ENCODE measurements at places on chromosomes 7 and 10.
A peak's percentile ranks its signal among the peaks of the same experiment; 100 is the strongest.

DNA sequence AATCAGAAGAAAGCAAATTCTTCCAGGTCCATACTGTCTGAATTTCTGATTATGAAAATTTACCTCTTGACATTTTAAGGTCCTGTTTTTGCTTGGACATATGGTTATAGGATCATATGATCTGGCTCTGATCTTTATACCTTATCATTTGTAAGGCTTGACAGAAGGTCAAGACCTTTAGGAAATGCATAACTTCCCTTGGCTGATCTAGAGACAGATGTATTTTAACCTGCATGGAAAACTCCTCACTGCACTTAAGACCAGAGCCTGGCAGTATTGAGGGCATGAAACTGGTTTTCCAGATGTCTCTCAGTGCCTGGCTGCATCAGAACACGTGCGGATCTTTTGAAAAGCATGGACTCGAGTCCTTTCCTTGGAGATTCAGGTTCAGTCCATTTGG, 55.9 kb downstream of the TRRAP start:
- no peaks in the 10 kb centered on the region for H3K27me3 ChIP-seq
- DNase-seq, result no peak
- no peak overlapping the region for H3K27ac ChIP-seq
- no peak overlapping the region for H3K4me3 ChIP-seq

- H3K4me3 ChIP-seq, result peak overlapping the region; percentile 31
- peaks cover 26% of the 10 kb centered on the region for H3K27me3 ChIP-seq
- H3K27ac ChIP-seq, result peak overlapping the region; percentile 79
- no peak for DNase-seq
- H3K4me1 ChIP-seq, result peaks cover 43% of the 10 kb centered on the region
- no peaks in the 10 kb centered on the region for H3K36me3 ChIP-seq
Observed at GRCh38 chr7:66629222-66630062, 761 bp downstream of the KCTD7 start.

GRCh38 chr7:28130277-28130676, 50.3 kb downstream of the JAZF1 start:
- no peaks in the 10 kb centered on the region for H3K27me3 ChIP-seq
- peaks cover 3% of the 10 kb centered on the region for H3K36me3 ChIP-seq
- peaks cover 13% of the 10 kb centered on the region for H3K4me1 ChIP-seq
- H3K4me3 ChIP-seq, result no peak overlapping the region

- H3K27ac ChIP-seq, result no peak overlapping the region
- DNase-seq, result no peak
- no peak overlapping the region for H3K4me3 ChIP-seq
- no peaks in the 10 kb centered on the region for H3K27me3 ChIP-seq
- no peaks in the 10 kb centered on the region for H3K36me3 ChIP-seq
Observed at GRCh38 chr10:30373596-30374327, 24.7 kb upstream of the MTPAP start.

DNA sequence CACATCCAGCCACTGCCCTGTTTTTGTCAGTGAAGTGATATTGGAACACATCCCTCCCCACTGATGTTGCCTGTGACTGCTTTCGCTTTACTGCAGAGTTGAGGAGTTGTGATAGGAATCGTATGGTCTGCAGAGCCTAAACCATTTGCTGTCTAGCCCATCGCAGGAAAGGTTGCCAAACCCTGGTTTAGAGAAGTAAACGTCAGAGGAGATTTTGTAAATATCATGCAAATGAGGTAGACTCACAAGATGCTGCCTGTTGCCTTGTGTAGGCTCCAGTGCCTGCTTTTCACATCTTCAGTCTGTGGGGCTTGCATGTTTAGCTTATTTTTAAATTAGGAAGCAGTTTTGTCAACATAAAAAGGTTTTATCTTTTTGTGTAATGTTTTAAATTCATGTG, 107.1 kb downstream of the TRRAP start:
- H3K36me3 ChIP-seq, result peaks cover 100% of the 10 kb centered on the region
- no peak overlapping the region for H3K4me3 ChIP-seq
- DNase-seq, result peak; percentile 6
- no peaks in the 10 kb centered on the region for H3K27me3 ChIP-seq

- peaks cover 20% of the 10 kb centered on the region for H3K36me3 ChIP-seq
- peak overlapping the region; percentile 15 for H3K27ac ChIP-seq
- peak overlapping the region; percentile 42 for H3K4me3 ChIP-seq
Observed at GRCh38 chr10:110225441-110225755, 18.0 kb downstream of the MXI1 start.

DNA sequence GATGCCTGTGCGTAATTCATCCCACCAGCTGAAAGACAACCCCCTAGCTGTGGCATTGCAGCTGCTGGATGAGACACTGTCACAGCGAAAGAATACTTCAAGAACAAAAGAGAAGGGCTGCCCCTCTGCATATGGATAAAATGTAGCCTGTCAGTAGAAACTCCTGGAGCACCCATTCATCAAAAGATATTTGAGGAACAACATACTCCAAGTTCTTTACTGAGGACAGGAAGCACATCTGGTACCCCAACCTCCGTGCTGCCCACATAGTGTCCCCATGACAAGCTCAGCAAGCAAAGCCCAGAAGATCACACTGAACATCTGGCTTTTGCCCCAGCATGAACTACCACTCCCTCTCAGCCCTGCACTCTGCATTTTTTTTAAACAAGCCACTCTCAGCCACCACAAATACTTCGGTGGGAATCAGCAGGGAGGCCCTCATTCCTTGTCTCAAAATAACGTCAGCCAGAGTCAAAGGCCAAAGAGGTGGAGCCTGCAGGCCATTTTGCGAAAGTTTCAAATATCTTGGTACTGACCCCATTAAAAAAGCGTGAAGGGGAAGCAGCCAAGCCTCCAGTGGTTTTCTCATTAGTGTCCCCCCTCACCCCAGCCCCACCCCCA, 1.7 kb downstream of the CREB3L2 start:
- no peaks in the 10 kb centered on the region for H3K27me3 ChIP-seq
- no peak for DNase-seq
- no peaks in the 10 kb centered on the region for H3K36me3 ChIP-seq
- no peak overlapping the region for H3K27ac ChIP-seq
- H3K4me1 ChIP-seq, result peaks cover 44% of the 10 kb centered on the region

DNA sequence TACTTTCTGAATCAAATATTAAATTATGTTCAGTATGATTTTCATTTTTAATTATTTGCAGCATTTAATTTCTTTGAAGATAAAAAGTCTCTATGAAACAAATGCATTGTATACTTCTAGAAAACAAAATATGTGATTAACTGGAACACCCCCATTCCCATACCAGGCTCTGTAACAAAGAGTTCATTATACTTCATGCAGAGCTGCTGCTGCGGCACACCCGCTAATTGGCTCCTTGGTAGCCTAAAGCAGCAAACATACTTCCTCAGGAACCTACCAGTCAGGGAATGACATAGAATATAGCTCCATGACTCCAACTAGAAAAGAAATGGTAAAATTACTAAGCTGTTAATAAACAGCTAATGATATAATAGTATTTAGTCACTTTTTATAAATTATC, 19.3 kb downstream of the RAB11FIP2 start:
- no peaks in the 10 kb centered on the region for H3K4me1 ChIP-seq
- DNase-seq, result no peak
- peaks cover 23% of the 10 kb centered on the region for H3K36me3 ChIP-seq
- no peak overlapping the region for H3K4me3 ChIP-seq
- no peak overlapping the region for H3K27ac ChIP-seq

GRCh38 chr10:68606918-68607317, 46.8 kb downstream of the TET1 start:
- no peaks in the 10 kb centered on the region for H3K36me3 ChIP-seq
- H3K27me3 ChIP-seq, result no peaks in the 10 kb centered on the region
- no peak overlapping the region for H3K4me3 ChIP-seq
- no peak for DNase-seq
- no peaks in the 10 kb centered on the region for H3K4me1 ChIP-seq

DNA sequence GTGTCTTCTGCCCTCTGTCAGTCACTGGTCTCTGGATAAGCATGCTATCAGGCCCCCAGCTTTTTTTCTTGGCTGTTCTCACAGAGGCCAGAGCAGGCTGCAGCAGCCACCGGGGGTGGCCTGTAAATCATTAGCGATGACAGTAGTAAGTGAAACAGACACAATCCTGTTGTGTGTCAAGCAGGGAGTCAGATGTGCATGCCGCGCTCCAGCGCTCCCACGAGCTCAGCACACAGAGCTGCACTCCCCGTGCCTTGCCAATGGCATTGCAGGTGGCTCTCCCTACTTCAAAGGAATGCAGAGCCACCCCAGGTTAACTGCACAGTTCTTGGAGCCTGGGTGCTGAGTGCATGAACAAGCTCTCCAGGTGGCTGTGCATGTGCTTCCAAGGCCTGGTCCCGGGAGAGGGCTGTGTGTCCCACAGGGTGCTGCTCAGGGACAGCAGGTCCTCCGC, 226.1 kb downstream of the GLRX3 start:
- no peaks in the 10 kb centered on the region for H3K27me3 ChIP-seq
- no peak overlapping the region for H3K4me3 ChIP-seq
- no peak overlapping the region for H3K27ac ChIP-seq
- no peak for DNase-seq

- H3K27me3 ChIP-seq, result no peaks in the 10 kb centered on the region
- no peak overlapping the region for H3K27ac ChIP-seq
- DNase-seq, result no peak
- H3K36me3 ChIP-seq, result no peaks in the 10 kb centered on the region
Observed at GRCh38 chr10:7610026-7610425, 56.7 kb downstream of the ITIH5 start.

GRCh38 chr10:52488606-52489485, 174.8 kb downstream of the DKK1 start:
- H3K36me3 ChIP-seq, result no peaks in the 10 kb centered on the region
- H3K27me3 ChIP-seq, result no peaks in the 10 kb centered on the region
- H3K4me1 ChIP-seq, result no peaks in the 10 kb centered on the region
- H3K27ac ChIP-seq, result no peak overlapping the region
- no peak for DNase-seq
- no peak overlapping the region for H3K4me3 ChIP-seq

DNA sequence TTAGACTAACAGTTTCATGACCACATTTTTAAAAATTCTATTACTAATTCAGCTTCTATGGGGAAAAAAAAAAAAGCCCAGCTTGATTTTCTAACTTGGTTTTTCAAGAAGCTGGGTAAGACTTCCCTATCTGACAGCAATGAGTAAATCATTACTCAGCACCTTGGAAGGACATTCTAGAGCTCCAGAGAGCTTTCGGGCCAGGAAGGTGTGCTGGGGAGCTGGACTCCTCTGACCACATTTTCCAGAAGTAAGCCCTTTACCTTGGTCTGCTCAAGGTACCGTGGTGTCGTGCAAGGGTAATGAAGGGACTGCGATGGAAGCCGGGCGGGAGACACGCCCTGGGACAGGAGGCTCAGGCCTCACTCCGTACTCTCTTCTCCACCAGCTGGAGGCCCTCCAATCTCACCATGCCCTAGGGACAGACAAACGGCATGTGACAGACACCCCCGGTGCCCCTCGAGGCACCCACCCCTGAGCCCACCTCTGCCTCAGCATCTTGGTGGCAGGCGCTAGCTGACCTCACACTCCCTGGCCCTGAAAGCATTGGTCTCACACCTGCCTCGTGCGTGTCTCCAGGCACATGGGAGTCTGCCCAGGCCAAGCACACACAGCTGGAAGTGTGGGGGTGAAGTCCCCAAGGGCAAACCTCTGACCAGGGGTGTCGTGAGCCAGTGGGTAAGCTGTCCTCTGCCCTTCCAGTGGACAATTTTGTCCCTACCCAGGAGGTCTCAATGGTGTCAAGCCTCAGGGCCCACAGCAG, 152.1 kb downstream of the OAT start:
- DNase-seq, result peak; percentile 51
- no peaks in the 10 kb centered on the region for H3K27me3 ChIP-seq
- no peak overlapping the region for H3K27ac ChIP-seq
- H3K4me1 ChIP-seq, result peaks cover 20% of the 10 kb centered on the region

DNA sequence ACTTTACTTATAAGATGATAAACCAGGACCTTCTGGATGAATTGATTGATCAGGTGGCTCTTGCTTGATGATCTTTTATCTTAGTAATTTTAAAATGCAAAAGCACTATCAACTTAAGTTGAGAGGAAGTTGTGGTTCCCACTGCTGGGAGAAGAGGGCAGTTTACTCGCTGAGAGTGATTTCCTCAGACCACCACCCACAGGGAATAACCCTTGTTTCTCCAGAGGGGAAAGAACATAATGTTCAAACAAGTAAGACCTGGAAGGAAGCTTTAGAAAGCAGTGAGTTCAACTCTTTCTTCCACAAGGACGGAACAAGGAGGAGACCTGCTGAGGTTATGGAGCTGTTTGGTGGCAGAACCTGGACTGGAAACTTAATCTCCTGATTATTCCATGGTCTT, 138.7 kb downstream of the FAM204A start:
- no peaks in the 10 kb centered on the region for H3K4me1 ChIP-seq
- no peak overlapping the region for H3K4me3 ChIP-seq
- DNase-seq, result no peak
- no peaks in the 10 kb centered on the region for H3K36me3 ChIP-seq
- H3K27me3 ChIP-seq, result no peaks in the 10 kb centered on the region

GRCh38 chr10:78248651-78249464, 215.2 kb downstream of the RPS24 start:
- H3K4me1 ChIP-seq, result peaks cover 38% of the 10 kb centered on the region
- H3K27ac ChIP-seq, result no peak overlapping the region
- no peaks in the 10 kb centered on the region for H3K36me3 ChIP-seq
- DNase-seq, result no peak
- peaks cover 13% of the 10 kb centered on the region for H3K27me3 ChIP-seq

GRCh38 chr10:90993340-90993739, 72.5 kb upstream of the ANKRD1 start:
- no peaks in the 10 kb centered on the region for H3K36me3 ChIP-seq
- no peak overlapping the region for H3K4me3 ChIP-seq
- H3K4me1 ChIP-seq, result no peaks in the 10 kb centered on the region
- no peak for DNase-seq

- peaks cover 14% of the 10 kb centered on the region for H3K4me1 ChIP-seq
- H3K27ac ChIP-seq, result no peak overlapping the region
- no peaks in the 10 kb centered on the region for H3K27me3 ChIP-seq
Observed at GRCh38 chr10:47405857-47406547, 21.9 kb upstream of the ZNF488 start.

GRCh38 chr10:128481152-128481840, 355.1 kb upstream of the MKI67 start:
- no peak overlapping the region for H3K27ac ChIP-seq
- no peaks in the 10 kb centered on the region for H3K4me1 ChIP-seq
- H3K36me3 ChIP-seq, result no peaks in the 10 kb centered on the region
- H3K4me3 ChIP-seq, result no peak overlapping the region
- H3K27me3 ChIP-seq, result no peaks in the 10 kb centered on the region

DNA sequence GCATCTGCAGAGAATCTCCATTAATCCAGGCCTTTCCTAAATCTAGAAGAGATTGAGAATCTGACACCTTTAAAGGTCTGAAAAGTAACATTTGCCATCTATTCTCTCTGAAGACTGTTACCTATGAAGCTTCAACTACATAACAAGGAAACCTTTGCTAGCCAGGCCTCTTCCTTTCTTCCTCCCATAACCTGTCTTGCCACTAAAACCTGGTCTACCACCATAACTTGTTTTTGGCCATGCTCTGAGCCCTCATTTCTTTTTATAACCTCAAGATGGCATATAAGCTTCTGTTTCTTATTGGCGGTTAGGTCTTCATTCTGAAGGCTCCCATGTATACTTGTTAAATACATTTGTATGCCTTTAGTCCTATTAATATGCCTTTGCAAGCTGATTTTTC, 348.4 kb upstream of the MEOX2 start:
- DNase-seq, result no peak
- H3K27ac ChIP-seq, result no peak overlapping the region
- no peaks in the 10 kb centered on the region for H3K27me3 ChIP-seq
- no peaks in the 10 kb centered on the region for H3K36me3 ChIP-seq
- no peaks in the 10 kb centered on the region for H3K4me1 ChIP-seq

GRCh38 chr10:74640134-74640921, 186.1 kb upstream of the KAT6B start:
- H3K4me3 ChIP-seq, result no peak overlapping the region
- no peaks in the 10 kb centered on the region for H3K4me1 ChIP-seq
- no peaks in the 10 kb centered on the region for H3K27me3 ChIP-seq
- H3K36me3 ChIP-seq, result no peaks in the 10 kb centered on the region
